Caudate nucleus (tissue), 63 donors: ENCODE measurements at places on chromosomes 5 and 9.

- DNase-seq = no peak
Observed at GRCh38 chr9:79885093-79885857, 313.5 kb downstream of the TLE4 start.

GRCh38 chr5:31638748-31639418 lies at the start of gene PDZD2:
Gene PDZD2, plus strand, starts transcription at chr5:31639131.
- peak; percentile 76 for DNase-seq

DNA sequence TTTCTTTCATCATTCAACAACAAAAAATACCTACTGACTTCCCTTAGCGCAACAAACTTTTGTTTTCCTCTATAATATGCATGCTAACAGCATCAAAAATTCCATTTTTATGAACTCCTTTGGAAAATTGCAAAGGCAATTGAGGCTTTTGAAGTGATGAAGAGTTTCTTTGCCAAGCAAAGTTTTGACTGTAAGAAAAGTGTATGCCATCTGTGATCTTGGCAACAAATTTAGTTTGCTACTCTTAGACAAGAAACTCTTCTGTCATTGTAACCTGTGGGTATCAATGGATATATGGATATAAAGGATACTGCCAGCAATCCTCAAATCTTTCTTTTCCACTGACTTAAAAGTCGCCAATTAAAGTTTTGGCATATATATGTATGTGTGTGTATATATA lies 72.0 kb upstream of the GABRA1 start:
- DNase-seq = no peak

GRCh38 chr5:124789104-124789605 lies 42.7 kb upstream of the ZNF608 start:
- no peak for DNase-seq

DNA sequence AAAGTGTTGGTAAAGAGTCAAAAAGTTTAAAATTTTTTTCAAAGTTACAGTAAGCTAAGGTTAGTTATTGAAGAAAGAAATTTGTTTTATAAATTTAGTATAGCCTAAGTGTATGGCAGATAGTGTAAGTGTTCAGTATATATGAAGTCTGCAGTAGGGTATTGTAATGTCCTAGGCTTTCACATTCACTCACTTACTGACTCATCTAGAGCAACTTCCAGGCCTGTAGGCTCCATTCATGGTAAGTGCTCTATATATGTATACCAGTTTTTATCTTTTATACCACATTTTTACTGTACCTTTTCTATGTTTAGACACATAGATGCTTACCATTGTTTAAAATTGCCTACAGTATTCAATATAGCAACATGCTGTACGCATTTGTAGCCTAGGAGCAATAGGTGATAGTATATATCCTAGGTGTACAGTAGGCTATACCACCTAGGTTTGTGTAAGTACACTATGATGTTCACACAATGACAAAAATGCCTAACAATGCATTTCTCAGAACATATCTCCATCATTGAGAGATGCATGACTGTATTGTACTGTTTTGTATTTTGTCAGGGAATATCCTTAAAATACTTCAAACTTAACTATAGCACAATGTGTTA lies 38.5 kb downstream of the CYSTM1 start:
- no peak for DNase-seq

GRCh38 chr9:4530375-4530774 lies 40.1 kb downstream of the SLC1A1 start:
- DNase-seq = no peak

DNA sequence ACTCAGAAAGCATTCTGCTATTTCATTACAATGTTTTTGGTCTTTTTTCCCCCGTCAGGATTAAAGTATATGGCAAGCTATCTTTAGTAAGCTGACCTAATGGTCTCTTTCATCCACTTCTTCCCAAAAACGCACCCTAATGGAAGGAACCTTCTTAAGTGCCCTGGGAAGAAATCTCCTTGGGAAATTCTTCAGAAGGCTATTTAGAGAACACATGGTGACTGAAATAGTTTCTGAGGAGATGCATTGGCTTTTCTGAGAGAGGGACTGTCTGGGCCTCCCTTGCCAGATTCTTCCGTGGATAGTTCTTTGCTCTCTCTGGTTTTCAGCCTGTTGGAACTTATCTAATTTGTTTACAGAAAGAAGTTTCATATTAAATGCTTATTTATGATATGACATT lies 524.1 kb upstream of the MEF2C start:
- DNase-seq = no peak

DNA sequence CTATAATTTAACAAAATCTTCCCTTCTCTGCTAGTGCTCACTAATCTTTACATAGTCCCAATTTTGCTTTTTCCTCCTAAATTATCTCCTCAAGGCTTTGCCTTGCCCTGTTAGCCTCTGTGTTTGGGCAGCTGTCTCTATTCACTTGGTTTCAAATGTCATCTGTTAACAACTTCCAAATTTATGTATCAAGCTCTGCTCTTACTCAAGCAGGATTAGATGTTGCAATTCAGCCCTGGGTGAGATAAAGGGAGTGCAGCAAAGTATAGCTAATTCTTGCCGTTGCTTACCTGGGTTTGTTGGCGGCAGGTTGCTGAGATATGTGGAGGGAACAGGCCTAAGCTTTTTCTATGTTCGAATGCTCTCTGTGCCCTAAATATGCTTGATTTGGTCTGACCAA lies 483.8 kb downstream of the DMAC1 start:
- DNase-seq = no peak

DNA sequence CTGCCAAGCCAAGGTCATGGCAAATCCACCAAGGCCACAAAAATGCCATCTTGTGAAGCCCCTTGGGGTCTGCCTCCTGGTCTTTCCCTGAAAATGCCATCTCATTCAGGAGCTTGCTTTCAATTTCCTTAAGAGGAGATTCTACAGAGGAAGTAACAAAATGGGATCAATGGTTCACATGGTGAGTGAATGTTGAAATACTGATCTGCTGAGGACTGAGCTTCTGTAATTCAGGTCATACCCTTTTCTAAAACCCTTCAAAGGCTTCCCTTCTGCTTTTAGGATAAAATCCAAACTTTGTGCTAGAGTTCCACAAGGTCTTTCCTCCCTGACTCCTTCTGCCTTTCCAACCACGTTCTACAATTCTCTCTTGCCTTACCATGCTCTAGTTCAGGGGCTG lies 24.7 kb upstream of the NR3C1 start:
- no peak for DNase-seq

DNA sequence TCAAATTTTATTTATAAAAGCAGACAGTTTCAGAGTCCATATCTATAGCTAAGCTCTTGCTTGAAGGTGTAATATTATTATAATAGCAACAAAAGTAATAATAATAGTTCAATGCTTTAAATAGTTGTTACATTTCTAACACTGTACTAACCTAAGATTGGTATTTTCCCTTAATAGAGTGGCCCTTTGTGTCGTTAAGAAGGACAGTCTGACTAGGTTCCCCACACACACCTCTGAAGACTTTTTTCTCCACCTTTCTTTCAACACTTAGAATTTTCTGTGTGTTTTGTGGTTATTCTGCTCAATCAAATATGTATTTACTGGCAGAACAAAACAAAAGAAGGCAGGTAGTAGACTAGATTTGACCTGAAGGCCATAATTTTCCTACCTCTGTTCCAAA lies 223.2 kb upstream of the ACO1 start:
- no peak for DNase-seq

DNA sequence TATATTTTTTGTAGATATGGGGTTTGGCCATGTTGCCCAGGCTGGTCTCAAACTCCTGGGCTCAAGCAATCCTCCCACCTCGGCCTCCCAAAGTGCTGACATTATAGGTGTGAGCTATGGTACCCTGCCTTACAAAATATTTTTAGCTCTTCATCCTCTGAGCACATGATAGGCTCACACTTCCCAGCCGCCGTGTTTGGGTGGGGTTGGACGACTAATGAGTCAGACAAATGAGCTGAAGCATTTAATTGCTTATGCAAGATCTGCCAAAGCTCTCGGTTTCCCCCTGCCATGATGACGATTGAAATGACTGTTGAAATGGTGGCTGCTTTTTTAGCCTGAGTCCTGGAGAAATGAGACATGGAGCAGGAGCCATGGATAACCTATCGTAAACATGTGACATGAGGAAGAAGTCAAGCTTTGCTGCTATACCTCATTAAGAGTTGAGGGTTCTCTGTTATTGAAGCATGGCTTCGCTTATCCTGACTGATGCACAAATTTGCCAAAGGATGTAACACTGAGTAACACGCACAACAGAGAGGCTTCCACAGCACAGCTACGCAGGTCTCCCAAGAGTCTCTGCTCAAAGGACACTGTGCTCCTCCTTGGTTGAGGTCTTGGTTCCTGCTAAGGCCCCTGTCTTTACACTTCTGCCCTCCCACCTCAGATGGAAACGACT lies 48.2 kb upstream of the GFPT2 start:
- no peak for DNase-seq

DNA sequence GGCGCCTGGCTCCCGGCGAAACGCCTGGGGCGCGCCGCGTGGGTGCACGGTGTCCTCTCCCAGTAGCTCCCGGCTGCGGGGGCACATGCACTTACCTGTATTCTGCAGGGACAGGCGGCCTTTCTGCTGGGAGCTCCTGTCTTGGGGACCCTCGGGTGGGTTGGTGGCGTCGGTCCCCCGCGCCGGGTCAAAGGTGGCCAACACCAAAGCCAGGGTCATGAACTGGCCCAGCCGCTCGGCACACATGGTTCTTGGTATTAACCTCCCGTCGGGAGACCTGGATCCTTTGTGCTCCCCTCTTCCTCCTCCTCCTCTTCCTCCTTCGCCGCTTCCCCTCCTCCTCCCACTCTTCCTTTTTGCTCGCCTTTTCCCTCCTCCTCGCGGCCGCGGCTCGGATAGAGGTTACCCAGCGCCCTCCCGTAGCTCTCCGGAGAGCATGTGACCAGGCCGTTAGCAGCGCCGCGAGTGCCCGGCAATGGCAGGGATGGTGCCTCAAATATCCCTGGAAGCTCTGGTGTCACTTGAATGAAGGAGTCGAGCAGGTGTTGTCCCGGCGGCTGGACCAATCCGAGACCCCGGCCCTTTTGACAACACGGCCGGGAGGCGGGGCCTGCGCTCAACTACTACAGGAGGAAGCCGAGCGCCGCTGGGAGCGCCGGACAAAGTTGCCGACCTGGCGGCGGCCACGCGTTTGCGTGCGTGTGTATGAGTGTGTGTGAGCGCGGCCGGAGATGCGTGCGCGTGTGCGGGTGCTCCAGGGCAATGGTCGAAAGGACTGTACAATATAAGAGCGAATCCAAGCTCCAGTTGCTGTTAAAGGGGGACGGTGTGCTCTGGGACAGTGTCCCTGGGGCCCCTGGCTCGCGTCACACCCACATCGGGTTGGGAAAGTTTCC lies at the start of gene STC2:
Gene STC2 (minus strand): TSS at position 467 of the 896 bp plus-strand sequence. CDS start 221 bp downstream, at position 246.
- no peak for DNase-seq

- DNase-seq = no peak
Observed at GRCh38 chr9:15310107-15310850, 3.3 kb upstream of the TTC39B start.

GRCh38 chr5:103369125-103370120 lies 110.9 kb downstream of the MACIR start:
- no peak for DNase-seq

DNA sequence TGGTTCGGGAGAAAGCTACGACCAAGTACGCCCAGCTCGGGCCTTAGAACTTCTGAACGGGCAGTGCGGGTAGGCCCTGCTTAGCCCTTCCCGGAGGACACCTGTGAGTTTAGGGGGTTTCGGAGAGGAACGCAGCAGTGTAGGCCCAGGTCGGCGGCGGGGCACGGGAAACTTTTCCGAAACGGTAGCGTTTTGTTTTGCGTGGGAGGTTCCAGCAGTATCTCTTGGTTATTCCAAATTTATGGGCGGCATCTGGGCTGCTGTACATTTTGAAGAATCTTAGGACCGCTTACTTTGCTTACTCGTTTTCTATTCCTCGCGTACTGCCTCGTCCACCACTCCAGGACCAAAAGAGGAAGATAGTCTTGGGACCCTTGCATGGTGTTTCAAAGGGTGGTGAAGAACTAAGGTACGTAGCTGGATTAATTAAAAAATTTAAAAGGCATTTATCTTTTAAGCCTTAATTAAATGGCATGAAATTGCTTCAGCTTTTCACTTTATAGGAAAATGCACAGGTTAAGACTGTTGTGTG lies 492 bp downstream of the TENT2 start:
- DNase-seq = peak; percentile 48

DNA sequence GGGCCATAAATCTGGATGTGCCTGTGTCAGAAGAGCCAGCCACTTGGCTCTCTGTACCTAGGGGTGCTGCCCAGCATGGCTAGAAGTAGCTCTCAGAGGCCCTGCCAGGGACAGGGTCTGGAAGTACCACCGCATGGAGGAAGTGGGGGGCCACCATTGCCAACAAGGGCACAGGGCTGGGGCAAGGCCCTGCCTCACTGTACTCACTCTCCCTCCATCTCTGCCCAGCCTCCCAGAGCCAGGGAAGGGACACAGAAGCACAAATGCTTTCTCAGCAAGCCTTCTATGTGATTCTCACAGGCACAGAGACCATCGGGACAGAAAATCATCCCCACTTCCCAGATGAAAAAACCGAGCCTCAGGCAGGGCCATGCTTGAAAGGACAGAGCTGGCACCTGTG lies 138.1 kb downstream of the C5orf15 start:
- DNase-seq = no peak

- no peak for DNase-seq
Observed at GRCh38 chr5:42995360-42995751, 44.8 kb downstream of the ANXA2R start.

DNA sequence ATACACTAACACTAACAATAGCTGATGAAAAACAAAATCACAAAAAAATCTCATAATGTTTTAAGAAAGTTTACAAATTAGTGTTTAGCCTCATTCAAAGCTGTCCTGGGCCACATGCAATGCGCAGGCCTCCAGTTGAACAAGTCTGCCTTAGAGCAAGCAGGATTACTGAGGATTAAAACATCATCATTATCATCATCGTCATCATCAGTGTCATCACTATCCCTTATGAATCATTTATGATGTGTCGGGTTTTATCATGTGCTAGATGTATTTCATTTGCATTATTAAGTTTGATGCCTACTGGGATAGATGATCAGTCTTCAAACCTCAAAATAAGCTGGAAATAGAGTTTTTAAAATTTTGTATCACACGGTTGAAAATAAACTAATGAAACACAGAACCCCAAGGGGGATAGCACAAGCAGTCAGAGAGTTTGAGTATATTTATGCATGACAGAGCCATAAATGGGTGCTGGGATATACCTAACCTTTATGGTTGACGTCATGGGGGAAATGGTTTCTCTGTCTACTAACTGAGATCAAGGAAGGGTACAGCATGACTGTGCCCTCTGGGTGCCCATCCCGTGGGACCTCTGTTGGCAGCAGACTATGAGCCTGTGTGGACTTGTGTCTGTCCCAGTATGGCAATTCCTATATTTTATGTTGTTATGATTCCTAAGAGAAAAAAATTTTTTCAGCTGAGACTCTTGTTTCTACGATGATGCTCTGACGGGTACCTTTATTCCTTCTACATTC lies 150.3 kb upstream of the ADRA1B start:
- no peak for DNase-seq

GRCh38 chr5:157816682-157817386 lies 42.1 kb downstream of the CLINT1 start:
- no peak for DNase-seq
